ENCODE measurements at places on chromosomes 5 and 9.

DNA sequence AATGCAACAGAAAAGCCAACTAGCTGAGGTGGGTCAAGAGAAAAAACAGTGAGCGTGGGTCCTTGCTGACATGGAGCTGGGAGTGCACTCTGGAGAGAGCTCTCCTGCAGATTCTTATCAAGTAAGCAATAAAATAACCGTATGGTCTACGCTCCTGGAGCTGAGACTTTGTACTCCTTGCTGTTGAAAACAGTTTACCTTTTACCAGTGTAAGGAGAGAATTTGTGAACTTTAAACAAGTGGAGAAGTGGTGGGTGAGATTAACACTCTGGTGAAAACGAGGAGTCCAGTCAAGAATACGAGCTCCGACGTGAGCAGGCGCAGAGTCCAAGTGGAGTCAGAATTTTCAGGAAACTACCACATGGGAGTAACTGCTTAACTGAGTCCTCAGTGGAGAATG is 156.1 kb upstream of the ERCC6L2 start:
- no peak for DNase-seq

GRCh38 chr5:14374100-14374499 is 207.5 kb upstream of the OTULINL start:
- no peak for DNase-seq

GRCh38 chr9:86275962-86276361 is 6.4 kb downstream of the ISCA1 start:
- no peak for DNase-seq

DNA sequence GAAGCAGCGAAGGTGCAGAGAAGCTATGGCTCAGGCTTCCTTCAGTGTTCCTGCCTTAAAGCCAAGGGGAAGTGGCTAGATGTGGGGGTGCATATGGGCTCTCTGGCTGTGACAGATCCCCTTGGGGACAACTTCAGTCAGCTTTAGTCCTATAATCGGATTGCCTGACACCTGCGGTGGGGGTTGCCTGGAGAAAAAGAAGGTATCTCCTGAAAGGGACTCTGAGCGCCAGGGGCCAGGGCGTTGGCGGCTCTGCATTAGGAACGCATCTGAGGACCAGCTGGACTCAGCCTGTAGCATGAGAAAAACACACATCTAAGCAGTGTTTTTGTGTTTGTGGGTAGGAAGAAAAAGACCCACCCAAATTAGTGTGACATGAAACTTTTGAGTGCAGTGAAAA is 84.3 kb upstream of the OTULINL start:
- no peak for DNase-seq

- DNase-seq = no peak
Measured at GRCh38 chr9:126145887-126146253, 180.8 kb upstream of the MVB12B start.

DNA sequence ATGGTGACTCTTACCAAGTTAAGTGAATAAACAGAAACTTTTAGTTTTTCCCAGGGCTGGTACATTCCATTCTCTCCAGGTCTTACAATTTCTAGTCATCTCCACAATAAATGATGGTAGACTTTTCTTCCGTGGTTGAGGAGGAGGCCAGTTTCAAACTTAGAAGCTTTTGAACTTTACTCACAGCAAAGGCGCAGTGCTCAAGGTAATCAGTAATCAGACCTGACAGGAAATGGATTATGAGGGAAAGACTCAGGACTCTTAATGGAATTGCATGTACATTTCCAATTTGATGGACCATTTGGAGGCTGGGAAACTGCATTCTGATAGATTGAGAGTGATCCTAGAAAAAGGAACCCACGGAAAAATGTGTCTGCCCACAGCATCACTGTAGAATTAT is 93.7 kb downstream of the SNCAIP start:
- DNase-seq = no peak

DNA sequence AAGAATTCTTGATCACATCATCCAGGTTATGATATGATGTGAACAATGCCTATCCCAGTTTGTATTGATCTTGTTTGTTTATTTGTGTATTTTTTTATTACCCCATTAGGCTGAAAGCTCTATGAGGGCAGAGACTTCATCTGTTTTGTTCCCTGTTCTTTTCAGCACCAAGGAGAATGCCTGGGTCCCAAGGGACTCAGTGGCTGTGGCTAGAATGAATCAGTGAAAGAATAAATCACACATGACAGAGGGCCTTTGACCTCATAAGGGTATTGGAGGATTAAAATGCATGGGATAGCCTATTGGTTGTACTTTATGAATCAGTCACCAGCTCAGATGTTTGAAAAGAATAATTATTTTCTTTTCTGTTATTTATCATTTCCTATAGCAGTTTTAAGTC is 292.2 kb downstream of the GAS1 start:
- no peak for DNase-seq

DNA sequence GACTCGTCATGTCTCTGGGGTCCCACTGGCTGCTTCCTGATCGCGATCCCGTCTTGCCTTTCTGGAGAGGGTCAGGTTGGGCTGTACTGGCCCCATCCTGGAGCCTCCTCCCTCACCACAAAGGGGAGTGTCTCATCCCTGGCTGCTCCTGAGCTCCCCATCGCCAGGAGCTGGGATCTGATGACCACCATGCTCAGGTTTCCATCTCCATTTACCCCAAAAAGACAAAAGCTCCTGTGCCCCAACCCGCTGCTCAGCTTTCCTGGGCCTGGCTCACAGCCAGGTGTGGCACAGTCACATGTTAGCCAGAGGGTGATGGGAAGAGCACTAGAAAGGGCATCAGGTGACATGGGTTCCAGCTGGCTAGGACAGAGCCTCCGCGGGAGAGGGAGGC is 47.3 kb upstream of the CDKN2AIPNL start:
- no peak for DNase-seq

DNA sequence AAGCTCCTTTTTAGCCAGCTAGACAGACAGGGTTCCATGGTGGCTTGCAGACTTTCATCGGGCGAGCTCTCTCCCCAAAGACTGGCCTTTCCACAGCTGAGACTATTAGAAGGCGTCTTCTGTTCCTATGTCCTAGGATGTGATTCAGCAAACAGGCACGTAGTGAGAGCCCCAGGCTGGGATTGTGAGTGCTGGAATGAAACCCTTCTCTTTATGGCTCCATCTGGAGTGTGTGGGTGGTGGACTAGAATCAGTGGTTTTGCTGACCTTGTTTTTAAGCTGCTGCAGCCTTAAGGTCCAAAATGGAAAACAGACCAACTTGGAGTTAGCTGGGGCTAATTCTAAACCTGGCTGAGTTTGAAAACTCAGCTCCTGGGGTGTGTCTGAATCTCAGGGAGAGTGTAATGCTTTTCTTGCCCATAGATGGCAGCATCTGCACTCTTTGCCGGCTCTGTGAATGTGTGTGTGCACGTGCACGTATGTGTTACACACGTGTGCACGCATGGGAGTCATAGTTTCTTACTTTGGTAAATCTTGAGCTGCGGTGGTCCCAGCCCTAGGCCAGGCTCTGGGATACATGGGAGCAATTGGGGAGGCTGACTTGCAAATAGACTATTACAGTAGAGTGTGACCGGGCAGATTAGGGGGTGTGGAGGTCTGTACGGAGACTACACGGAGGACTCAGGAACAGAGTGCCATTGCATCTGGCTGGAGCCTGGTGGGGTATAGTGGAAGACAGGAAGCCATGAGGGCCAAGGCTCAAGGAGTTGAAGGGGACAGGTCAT is 10.7 kb downstream of the GSN start:
- DNase-seq = no peak

DNA sequence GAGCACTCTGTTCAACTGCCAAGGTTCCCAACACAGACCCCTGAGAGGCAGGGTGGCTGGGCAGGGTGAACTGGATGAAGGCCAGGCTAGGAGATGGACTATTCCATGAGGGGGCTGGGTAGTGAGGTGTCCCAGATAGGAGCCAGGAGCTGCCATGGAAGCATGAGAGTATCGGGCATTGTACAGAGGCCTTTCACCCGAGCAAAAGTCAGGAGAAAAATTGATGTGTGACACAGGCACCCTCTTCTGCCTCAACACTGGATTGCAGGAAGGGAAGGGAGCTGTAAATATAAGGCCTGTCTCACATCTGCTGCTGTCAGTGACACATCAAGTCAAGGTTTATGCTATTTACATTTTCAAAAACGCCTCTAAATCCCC is 74.6 kb downstream of the UBAP1 start:
- DNase-seq = no peak

DNA sequence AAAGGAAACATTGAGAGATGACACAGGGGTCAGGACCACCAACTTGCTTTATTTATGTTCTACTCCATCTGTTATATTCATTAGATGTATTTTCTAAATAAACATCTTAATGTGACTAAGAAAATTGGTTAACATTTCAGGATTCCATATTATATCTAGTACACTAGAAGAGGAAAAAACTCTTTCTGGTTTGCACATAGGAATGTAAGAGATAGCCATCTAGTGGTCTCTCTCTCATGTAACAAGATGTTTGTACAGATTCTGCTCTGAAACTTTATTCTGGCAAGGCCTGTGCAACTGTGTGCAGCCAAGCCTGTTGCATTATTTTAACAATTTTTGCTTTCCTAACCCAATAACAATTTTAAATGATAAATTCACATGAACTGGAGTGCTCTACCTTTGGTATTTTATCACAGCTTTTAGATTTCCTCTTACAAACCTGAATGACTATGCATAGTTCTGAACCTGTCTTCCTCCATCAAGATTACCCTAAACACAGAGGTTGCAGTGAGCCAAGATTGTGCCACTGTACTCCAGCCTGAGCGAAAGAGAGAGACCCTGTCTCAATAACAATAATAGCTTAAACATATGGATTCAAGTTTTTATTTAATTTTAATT is 148.2 kb downstream of the GIN1 start:
- no peak for DNase-seq

- DNase-seq = no peak
Measured at GRCh38 chr5:150978590-150978989, 41.8 kb upstream of the GPX3 start.

- no peak for DNase-seq
Measured at GRCh38 chr5:52961274-52961681, 27.9 kb upstream of the ITGA2 start.

DNA sequence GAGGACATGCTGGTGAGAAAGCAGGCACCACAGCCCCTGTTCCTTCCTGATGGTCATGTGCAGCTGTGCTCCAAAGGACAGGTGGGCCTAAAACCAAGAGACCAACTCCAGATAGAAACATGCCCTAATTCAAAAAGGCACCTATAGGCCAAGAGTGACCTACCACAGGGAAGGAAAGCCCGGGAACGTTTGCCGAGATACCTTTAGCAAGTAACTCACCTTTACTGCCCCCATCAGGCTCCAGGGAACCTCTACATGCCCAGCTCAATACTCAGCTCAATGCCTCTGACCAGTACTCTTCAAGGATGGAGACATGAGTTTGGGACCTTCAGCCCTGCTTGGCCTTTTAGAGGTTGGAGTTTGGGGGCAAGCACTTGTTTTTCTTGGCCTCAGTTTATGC is 172.8 kb upstream of the FSTL4 start:
- no peak for DNase-seq

- no peak for DNase-seq
Measured at GRCh38 chr9:128078504-128079434, 10.7 kb downstream of the SLC25A25 start.

DNA sequence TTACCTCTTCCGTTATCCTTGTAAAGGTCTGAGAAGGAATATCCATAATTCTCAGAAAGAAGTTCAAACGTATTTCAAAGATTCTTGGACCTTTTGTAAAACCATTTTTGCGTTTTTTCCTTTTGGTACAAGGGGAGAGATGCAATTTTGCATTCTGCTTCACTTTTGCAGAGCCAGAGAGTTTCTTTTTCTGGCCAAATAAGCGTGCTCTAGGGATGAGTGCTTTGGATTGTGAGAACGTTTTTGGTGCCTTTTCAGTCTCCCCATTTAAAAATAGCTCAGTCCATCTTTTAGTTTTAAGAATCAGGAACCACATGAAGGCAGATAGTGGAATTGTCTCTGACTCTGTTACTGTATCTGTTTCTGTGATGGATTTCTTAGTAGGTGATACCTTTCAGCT is 1.5 kb downstream of the ARHGAP26 start:
- DNase-seq = no peak

GRCh38 chr9:124477648-124478285 is 27.5 kb downstream of the ADGRD2 start:
- no peak for DNase-seq

DNA sequence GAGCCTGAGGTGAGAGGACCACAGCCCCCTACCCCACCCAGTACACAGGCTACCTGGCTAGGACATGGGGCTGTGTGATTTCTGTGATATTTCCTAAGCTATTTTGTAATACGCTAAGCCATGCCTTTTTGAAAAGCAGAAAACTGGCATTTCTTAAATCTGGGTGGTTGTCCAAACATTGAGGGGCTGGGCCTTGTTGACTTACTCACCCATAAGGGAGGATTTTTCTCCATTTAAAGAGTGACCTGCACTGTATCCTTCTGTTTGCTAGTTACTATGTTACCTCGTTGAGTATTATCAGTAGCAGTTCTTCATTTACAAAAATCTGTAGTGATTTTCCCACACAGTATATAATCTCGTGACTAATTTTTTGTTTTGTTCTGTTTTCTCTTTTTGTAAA is 117.5 kb upstream of the OTULINL start:
- no peak for DNase-seq

DNA sequence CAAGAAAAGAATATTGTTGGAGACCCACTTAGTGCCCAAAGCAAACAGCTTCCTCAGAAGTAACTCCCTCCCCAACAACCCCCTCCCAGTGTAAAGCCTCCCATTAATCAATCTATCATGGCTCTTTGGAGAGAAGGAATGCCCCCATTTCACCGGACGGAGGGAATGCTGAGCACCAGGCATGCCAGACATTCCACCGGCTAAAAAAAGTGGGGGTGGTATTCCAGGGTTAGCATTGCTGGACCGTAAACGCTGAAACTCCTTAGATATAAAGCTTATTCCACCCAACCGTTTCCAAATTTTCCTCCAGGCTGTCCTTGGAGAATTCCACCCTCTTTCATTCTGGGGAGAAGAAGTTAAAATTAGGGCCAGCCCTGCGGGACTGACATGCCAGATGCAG is 363 bp upstream of the MAMDC2 start:
- DNase-seq = no peak

DNA sequence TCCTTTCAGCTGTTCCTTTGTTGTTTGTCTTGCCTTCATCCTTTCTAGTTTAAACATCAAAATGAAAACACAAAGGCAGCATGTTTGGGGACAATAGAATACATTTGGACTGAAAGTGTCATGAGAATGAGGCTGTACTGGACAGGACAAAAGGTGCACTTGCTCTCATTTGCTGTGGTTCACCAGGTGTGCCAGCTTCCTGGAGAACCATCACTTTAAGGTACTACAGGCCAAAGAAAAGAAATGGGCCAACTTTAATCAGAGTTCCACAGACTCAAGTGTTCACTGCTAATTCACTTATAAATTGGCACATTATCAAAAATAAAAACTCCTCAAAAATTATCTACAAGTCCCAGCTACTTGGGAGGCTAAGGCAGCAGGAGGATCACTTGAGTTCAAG is 53.8 kb downstream of the ABHD17B start:
- no peak for DNase-seq

GRCh38 chr5:179241175-179241574 is 104.1 kb downstream of the ADAMTS2 start:
- no peak for DNase-seq

Data from stimulated activated CD8-positive, alpha-beta memory T cell treated with anti-CD3 and anti-CD28 coated beads, Interleukin-4, amount 100 ng/mL, for 4 hours (primary cell).